ENCODE measurements at places on chromosomes 2 and 18.

DNA sequence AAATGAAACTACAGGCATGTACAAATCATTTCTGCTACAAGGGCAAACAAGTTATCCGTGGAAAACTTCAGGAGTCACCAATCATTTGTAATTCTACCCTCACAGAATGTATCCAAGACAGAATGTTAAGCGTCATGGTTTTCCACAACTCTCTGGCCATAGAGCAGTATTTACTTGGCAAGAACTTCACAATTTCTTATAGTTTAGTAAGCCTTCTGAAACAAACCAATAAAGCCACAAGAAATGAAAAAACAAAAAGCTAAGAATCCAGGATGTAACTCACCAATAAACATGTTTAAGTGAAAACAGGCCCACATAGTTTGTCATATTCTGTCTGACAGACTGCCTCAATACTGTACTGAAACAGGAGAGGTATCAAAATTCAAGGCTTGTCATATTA, 70.3 kb downstream of the LNPK start:
- no peak for DNase-seq

- DNase-seq: no peak
These were observed at the start of gene SMYD1 for GRCh38 chr2:88067598-88067997. Gene SMYD1 (plus strand): TSS chr2:88067825. CDS start chr2:88067865, 40 bp downstream.

DNA sequence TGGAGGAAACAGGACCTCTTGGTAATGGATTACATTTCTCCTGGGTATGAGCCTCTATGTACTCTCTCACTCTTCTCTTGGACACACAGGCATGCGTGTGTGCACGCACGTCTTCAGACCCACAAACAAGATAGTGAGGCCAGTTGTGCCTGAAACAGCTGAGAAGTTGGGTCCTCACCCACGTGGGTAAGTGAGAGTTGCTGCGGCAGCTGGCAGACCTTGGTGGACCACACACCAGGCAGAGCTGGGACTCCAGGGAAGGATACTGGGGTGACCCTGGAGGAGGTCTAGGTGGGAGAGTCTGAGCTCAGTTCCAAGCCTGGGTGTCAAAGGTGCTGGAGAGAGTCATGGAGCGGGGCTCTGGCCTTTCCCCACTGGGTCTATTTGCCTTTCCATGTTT, 194.3 kb downstream of the HAUS1 start:
- no peak for DNase-seq

- DNase-seq: no peak
These were observed 204.2 kb downstream of the LOXHD1 start for GRCh38 chr18:46452820-46453219.

- no peak for DNase-seq
These were observed 17.3 kb downstream of the ACADL start for GRCh38 chr2:210207929-210208328.

DNA sequence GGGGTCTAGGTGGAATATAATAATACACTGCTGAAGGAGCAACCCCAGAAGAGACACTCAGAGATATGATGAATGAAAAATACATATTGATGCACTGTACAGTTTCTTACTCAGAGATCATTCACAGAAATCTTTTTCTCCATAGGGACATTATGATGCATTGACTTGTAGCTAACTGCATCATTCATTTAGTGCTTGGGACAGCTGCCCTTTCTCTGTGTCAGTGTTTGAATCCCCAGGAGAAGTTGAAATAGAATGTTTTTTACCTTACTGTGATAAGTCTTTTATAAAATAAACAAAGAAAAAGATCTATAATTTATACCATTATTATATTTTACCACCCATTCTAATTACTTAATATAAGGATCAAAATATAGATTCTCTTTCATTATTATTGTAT, 91.7 kb upstream of the DSEL start:
- no peak for DNase-seq

GRCh38 chr2:183607995-183608394, 483.8 kb downstream of the NUP35 start:
- DNase-seq: no peak

DNA sequence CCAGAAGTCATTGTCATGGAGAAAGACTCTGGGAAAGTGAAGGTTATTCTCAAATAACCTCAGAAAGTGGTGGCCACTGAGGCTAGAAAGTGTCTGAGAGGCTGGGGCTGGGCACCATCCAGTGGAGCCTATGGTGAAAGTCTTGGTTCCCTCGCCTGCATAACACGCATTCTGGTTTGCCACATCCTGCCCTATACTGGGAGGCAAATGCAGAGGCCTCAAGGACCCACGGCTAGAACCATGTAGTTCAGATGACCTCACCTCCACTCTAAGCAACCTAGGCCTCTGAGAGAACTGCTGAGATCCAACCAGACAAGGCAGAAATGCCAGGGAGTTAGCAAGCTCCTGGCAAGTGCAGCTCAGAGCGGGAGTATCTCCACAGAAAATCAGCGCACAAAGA, 5.1 kb downstream of the ITGB6 start:
- DNase-seq: no peak

DNA sequence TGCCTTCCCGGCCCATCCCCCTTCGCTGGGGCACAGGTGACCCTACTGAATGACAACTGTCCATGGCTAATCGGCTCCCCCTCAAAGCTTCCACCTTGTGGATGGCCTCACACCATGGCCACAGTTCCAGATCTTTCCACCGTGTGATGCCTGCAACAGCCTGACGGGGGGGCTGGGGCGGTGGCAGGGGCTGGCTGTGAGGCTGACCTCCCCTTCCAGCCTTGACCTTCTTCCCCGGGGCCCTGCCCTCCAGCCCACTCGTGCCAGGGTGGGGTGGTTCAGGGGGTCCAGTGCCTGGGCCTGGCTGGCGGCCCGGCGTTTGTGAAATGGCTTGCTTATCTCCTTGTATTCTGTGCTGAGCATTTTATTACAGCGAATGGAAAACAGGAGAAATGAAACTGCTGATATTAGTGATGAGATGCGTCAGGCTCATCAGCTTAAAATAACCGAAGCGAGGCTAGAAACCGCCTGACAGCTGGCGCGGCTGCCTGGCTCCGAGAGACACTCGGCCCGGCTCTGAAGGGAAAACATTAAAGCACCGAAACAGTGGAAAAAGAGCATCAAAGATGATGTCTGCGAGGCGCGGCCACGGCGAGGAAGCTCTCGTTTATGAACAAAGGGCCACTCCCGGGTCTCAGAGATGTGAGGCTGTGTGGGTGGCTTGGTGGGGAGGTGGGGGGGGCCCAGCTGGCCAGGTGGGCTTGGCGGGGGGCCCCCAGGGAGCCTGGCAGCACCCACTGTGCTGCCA, 916 bp upstream of the PDCD1 start:
- DNase-seq: no peak

- DNase-seq: no peak
These were observed 77.6 kb upstream of the OTOF start for GRCh38 chr2:26555246-26556133.

GRCh38 chr2:105055613-105056012, 17.7 kb downstream of the MRPS9 start:
- no peak for DNase-seq

GRCh38 chr2:110124038-110124825, 8.6 kb upstream of the MALL start:
- no peak for DNase-seq

DNA sequence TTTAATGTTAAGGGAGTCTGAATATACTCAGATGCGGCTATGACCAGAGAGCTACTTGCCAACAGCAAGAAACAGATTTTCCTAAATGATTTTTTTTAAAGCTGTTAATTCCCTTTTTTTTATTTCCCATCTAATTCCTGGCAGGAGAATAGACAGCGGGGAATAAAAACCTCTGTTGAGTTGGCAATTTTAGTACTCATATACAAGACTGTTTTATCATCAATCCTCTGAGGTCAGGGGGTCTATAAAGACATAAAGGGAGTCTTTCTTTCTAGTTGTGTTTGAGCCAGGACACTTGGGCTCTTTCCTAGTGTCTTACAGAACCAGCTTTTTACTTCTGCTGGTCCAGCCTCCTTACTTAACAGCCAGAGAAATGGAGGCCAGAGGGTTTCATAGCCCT, 29.4 kb downstream of the MAIP1 start:
- DNase-seq: no peak

- no peak for DNase-seq
These were observed 304.0 kb downstream of the MYCN start for GRCh38 chr2:16244153-16244965.
